Colonic mucosa (tissue), 4 donors: ENCODE measurements at places on chromosomes 5 and 9. TPM values are rescaled to one million over a fixed set of nuclear protein-coding genes. Genes with fewer than 3 reads are reported as not detected.

MLANA gene
- not detected for total RNA-seq

DNA sequence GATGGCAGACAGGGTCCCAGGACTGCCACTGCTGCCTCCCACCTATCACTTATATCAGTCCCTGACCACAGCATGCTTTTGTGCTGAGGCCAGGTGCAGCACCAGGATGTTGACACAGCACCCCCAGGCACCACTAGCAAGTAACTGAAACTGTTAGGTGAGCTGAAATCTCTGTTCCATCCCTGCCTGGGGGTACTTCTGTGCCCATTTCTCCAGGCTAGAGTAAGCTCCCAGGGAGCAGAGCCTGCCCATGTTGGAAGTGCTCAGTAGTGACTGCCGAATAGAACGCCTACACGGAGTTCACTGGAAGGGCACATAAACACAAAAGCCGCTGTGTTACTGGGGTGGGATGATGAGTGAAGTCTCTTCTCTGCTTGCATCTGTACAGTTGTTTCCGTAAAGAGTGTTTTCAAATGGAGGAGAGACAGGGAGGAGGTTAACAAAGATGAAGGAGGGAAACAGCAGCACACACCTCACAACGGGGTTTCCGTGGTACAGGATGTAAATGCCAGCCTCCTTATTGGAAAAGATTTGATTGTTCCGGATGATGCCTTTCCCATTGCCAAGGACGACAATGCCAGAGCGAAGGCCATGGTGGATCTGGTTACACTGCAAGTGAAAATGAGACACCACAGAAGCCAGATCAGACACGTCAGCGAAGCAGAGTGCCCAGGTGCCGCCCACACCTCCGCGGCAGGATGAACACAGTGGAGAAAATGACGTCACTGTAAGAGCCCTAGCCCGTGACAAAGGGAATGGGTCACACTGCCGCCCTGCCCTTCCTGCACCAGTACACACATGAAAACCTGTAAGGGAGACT, 43.1 kb downstream of the POLR1E start:
- peak; percentile 19 for DNase-seq

DNA sequence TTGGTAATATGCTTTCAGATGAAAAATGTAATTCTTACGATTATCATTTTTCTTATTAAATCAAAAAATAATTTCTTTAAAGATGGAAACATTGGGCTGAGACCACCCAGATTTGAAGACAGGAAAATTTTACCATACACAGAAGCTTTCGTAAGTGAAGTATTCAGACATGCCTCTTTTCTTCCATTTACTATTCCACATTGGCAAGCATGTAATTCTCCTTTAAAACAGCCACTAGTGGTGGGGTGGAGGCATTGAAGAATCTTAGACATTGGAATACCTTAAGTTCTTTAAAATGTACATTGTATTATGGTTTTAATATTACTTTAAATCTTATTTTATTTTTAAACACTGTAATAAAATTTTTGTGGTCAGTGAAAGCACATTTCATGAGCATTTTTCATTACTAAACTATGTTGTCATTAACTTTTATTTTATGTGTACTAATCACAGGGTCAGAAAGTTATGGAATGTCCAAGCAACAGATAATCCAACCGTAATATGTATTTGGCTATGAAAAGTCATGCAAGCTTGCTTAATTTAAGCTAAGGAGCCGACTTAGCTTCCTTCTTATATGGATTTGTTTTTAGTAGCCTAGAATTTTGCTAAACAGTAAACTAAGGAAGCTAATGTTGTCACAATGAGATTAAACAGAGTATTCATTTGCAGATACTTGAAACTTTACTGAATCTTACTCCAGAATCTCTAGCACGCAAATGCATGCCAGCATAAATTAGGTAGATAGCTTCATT, 97.4 kb upstream of the ALDH1A1 start:
- DNase-seq: no peak

GRCh38 chr5:72531496-72532190, 24.4 kb upstream of the ZNF366 start:
- no peak for DNase-seq

OSMR gene
- total RNA-seq: 3.0 TPM

DNA sequence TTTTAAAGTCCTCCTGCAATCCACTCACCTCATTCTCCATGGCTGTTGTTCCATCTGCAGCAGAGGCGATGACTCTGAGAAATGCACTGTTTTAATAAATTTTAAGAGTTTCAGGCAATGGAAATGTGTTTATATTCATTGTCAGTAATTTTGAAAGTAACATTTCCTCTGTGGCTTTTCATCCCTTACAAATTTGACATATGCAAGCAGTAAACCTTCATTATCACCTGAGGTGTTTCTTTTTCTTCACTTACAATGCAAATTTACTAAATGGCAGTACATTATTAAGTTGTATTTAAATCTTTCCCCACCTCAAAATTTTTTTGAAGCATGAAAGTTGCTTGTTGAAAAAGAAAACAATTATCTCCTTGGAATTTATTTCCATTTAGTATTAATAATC, 136.9 kb downstream of the DIRAS2 start:
- no peak for DNase-seq

- no peak for DNase-seq
Observed at GRCh38 chr5:172488221-172488620, 33.9 kb upstream of the SH3PXD2B start.

CCL27 gene
- not detected for total RNA-seq

DNA sequence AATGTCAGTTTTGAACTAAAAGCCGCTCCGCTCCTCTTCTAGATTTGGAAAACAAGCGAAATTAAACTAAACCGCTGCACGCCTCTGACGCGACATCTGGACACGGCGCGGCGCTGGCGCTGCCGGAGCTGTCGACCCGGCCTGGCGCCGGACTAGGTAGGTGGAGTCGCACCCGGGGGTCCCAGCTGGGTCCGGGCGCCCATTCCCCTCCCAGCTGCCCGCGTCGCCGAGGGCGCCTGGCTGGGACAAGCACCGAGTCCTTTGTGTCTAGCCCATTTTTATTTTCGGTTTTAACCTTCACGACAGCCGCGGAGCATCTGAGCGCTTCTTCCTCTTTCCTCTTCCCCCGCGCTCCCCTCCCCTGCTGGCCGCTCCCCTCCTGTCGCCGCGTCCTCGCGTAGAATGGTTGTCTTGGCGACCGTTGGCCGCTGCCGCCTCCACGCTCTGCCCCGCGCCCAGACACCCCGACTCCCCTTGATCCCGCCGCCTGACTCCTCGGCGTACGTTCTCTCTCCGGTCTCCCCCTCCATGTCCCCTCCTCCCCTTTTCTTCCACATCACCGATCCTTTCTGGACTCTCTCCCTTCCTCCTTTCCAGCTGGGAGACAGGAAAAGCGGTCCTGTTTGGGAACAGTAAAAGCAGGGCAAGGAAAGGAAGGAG, 545 bp downstream of the CDKN2B-AS1 start:
- DNase-seq: peak; percentile 80

GRCh38 chr9:117359910-117360309, 54.9 kb downstream of the ASTN2 start:
- no peak for DNase-seq

DNA sequence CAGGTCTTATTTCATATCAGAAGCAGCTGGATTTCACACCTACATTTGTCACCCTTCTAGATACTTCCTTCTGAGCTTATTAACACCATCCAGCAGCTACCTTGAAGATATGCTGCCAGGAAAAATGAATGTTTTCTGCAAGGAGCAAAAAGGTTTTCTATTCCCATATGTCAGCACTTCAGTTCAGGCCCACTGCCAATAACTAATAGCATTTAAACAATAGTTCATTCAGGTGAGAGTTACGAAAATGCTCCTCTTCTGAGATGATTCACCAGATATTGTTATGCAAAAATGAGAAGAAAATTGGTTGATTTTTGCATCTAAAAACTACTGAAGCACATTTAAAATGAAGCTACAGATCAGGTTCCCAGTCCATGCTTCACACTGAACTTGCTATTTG, 56.4 kb upstream of the ISL1 start:
- no peak for DNase-seq

DNA sequence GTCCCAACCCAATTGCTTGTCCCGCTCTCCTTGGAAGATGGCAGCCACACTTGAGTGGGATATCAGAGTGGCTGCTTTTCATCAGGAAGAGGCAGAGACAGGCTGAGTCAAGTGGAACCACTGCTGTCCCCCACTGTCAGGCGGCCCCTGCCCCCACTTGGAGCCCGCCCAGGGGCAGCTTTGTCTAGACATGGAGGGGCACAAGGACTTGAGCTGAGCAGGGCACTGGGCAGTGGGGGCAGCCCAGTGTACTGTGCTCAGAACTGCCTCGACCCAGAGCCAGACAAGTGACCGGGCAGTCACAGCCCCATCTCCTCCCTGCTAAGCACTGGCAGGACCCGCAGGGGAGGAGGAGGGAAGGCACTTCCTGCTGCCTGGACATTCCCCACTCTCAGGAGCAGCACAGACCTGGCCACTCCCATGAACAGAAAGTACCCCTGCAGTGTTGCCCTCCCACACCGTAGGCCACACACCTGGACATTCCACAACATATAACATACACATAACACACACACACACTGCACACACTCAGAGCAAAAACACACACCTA, 91.0 kb downstream of the MRPL36 start:
- DNase-seq: no peak

DNA sequence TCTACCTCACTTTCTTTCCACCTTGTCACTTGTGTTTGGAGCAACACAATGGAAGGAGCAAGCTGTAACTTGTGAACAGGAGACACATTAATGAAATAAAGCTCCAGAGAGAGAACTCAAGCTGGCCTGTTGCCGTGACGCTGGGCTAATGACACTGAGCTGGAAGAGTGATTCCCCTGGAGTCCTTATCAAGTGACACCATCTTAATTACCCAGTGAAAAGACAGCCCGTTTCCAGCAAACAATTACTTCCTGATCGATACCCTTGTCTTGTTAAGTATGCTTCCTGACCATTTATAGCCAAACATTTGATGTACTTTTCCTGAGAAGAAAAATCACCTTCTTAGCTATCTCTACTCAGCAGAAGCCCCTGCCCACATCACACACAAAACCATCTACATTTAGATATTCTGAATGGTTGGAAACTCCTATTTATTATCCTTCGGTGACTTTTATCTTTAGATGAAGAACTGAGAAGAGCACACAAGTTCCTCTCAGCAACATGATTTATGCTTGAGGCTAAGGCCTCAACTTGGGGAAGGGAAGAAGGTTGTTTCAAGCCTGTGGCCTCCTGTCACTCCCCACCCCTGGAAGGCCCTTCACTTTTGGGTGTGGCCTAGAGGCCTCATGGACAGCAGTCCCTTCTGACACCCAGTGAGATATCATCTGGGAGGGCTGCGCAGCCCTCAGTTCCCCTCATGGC, 34.1 kb downstream of the CRHBP start:
- no peak for DNase-seq

- peak; percentile 32 for DNase-seq
Observed at GRCh38 chr5:79236362-79236969, 535 bp downstream of the JMY start.

BAAT gene
- not detected for total RNA-seq

DNA sequence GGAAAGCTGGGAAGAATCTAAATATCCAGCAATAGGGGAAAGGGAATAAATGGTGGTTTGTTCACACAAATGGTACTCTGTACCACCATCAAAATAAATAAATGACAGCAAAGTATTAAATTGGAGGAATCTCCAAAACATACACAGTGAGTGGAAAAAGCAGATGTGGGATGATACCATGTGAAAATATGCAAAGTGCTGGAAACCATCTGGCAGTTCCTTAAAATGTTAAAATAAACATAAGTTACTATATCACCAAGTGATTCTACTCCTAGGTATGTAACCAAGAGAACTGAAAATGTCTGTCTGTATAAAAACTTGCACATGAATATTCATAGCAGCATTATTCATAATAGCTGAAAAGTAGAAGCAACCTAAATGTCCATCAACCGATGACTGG, 41.9 kb upstream of the TEX48 start:
- DNase-seq: no peak

- DNase-seq: no peak
Observed at GRCh38 chr5:6517510-6517909, 68.9 kb downstream of the UBE2QL1 start.

DNA sequence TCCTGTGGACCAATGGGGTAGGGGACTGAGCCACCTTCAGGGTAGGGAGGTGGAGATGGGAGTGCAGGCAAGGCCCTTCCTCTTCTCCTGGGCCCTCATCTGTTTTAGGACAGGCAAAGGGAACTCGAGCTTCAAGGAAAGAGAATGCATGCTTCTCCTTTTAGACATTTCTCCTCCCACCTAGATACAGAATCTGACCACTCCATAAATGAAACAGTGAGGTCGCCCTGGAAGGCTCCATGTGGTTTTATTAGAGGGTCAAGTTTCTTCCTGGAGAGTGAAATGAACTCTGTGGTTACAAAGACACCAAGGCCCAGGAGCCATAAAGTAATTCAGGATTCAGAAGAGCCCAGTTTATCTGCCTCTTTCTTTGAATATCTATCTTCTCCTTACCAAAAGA, 14.9 kb downstream of the LHFPL2 start:
- no peak for DNase-seq

TERT gene
- 13.7 TPM for total RNA-seq

BSPRY gene
- total RNA-seq: 25.6 TPM

PMPCA gene
- total RNA-seq: 60.9 TPM

DNA sequence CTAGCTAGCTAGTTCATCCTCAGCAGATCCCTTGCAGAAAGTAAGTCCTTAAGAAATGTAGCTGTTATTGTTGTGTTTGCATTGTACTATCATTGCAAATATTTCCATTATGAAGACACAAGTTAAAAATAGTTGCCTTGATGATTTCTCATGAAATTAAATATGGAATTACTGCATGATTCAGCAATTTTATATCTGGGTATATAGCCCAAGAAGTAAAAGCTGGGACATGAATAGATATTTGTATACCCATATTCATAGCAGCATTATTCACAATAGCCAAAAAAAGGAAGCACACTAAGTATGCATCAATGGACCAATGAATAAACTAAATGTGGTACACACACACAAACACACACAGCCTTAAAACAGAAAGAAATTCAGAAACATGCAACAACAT, 6.8 kb downstream of the IFNB1 start:
- no peak for DNase-seq

DNA sequence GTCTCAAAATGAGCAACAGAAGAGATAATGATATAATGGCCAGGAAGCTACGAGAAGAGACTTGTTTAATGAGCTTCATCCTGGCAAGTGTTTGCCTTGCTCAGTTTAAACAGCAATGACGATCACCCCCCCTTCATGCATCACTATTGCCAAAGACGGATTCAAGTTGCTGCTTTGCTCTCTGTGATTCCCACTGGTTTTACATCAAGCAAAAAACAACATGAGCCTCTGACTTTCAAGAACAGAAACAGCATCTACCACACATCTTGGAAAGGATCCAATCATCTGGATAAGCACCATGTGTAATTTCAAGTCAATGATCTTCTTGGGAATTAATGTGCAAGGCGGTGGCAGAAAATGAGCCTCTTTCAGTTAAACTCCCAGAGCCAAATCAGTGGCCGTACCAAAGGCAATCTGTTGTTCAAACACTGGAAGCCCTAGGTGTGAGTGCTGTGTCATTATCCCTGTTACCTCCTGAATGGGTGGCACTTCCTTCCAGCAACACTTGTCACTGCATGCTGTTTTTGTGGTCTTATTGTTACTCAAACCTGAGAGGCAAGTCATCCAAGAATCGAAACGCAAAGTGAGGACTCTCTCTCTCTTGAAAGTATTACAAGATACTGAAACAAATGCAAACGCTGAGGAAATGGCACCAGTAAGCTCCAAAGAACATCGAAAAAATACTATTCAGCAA, 72.8 kb downstream of the MED27 start:
- no peak for DNase-seq
